ENCODE measurements at places on chromosomes 2 and 18. TPM values are rescaled to one million over a fixed set of nuclear protein-coding genes. Genes with fewer than 3 reads are reported as not detected.

- no peak for DNase-seq
- H3K4me3 ChIP-seq: peak overlapping the region; percentile 3
- peaks cover 27% of the 10 kb centered on the region for H3K36me3 ChIP-seq
- peak overlapping the region; percentile 80 for H3K27ac ChIP-seq
These were observed 5.0 kb downstream of the RBKS start for GRCh38 chr2:27885234-27885633.

Gene TUBA3E
- not detected for total RNA-seq

GRCh38 chr2:187545238-187545751 is 8.9 kb downstream of the TFPI start:
- H3K27ac ChIP-seq: no peak overlapping the region
- H3K4me1 ChIP-seq: peaks cover 86% of the 10 kb centered on the region
- no peaks in the 10 kb centered on the region for H3K27me3 ChIP-seq
- H3K36me3 ChIP-seq: no peaks in the 10 kb centered on the region
- H3K4me3 ChIP-seq: no peak overlapping the region

DNA sequence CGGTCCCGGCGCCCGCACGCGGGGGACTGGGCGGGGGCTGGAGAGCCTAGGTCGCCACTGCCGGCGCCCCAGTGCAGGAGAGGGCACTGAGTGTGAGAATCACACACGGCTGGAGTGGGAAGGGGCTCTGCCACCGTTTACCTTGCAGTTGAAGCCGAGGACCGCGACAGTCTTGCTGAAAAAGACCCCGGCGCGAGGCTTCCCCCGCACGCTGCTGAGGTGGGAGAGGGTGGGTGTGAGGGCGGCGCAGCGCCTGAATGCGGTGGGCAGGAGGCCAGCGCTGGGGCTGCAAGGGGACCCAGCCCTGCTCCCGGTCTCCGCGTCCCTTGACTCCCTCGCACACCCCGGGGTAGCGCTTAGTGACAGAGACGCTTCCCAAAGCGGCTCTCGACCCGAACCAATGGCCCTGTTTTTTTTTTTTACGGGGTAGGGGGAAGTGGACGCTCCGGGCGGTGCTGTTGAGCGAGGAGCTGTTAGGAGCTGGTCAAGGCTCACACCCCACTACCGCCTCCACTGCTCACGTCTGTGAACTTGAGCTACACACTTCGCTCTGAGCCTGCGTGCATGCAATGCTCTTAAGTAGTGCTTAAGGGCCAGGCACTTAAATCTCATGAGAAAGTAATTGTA is 794 bp downstream of the NOTO start:
- no peaks in the 10 kb centered on the region for H3K4me1 ChIP-seq
- H3K4me3 ChIP-seq: no peak overlapping the region
- H3K27me3 ChIP-seq: peaks cover 38% of the 10 kb centered on the region
- H3K36me3 ChIP-seq: no peaks in the 10 kb centered on the region
- H3K27ac ChIP-seq: no peak overlapping the region

DNA sequence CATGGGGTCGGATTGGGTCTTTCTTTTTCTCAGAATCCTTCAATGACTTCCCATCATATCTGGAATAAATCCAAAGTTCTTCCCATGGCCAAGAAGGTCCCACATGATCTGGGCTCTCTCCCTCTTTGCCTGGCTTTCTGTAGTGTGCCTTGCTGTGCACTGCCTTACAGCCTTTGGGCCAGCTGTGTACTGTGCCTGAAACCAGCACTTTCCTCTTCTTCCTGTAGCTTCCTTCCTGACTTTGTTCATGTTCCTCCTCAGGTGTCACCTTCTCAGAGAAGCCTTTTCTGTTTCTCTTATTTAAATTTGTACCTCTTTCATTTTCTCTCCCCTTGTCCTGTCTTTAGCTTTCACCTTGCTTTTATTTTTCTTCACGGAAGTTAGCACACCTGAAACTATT is 4.3 kb upstream of the CDCA7 start:
- no peak for DNase-seq
- H3K27ac ChIP-seq: no peak overlapping the region
- peaks cover 8% of the 10 kb centered on the region for H3K4me1 ChIP-seq
- peaks cover 30% of the 10 kb centered on the region for H3K27me3 ChIP-seq
- H3K4me3 ChIP-seq: no peak overlapping the region

GRCh38 chr18:46158499-46158898 is 54.3 kb downstream of the HAUS1 start:
- no peak overlapping the region for H3K4me3 ChIP-seq
- H3K27me3 ChIP-seq: no peaks in the 10 kb centered on the region

Gene SLC9A4
- total RNA-seq: not detected

Gene SERPINB4
- not detected for total RNA-seq

DNA sequence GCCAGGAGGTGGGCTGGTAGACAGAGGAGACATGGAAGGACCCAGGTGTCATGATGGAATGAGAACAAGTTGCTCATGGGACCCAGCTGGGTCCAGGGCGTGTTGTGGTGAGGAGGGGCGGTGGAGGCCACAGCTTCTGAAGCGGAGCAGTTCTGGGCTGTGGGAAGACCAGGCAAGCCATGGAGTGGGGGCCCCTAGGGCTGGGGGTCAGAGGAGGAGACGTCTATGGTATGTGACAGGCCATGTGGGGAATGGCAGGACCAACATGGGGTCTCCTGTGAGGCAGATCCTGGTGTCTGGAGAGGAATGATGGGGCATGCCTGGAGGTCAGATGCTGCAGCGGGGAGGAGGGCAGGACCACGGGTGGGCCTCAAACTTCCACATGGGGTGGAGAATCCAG is 16.9 kb downstream of the MYO7B start:
- no peaks in the 10 kb centered on the region for H3K4me1 ChIP-seq
- peaks cover 42% of the 10 kb centered on the region for H3K27me3 ChIP-seq
- no peak overlapping the region for H3K27ac ChIP-seq
- DNase-seq: no peak
- H3K36me3 ChIP-seq: peaks cover 8% of the 10 kb centered on the region

Gene FN1
- total RNA-seq: 5,127 TPM

Gene MC2R
- not detected for total RNA-seq

- peaks cover 23% of the 10 kb centered on the region for H3K36me3 ChIP-seq
- H3K4me3 ChIP-seq: no peak overlapping the region
- peaks cover 8% of the 10 kb centered on the region for H3K4me1 ChIP-seq
- no peak overlapping the region for H3K27ac ChIP-seq
- no peak for DNase-seq
These were observed 14.2 kb downstream of the ESPNL start for GRCh38 chr2:238114331-238114841.

- peaks cover 2% of the 10 kb centered on the region for H3K27me3 ChIP-seq
- no peak overlapping the region for H3K4me3 ChIP-seq
- peaks cover 11% of the 10 kb centered on the region for H3K36me3 ChIP-seq
- no peaks in the 10 kb centered on the region for H3K4me1 ChIP-seq
These were observed 273.3 kb downstream of the NDUFA10 start for GRCh38 chr2:239751679-239752355.

Gene DUSP2
- 11.2 TPM for total RNA-seq

GRCh38 chr2:201977651-201978050 is 56.0 kb upstream of the FZD7 start:
- H3K27me3 ChIP-seq: peaks cover 6% of the 10 kb centered on the region
- peaks cover 6% of the 10 kb centered on the region for H3K4me1 ChIP-seq
- no peak for DNase-seq
- no peak overlapping the region for H3K4me3 ChIP-seq

DNA sequence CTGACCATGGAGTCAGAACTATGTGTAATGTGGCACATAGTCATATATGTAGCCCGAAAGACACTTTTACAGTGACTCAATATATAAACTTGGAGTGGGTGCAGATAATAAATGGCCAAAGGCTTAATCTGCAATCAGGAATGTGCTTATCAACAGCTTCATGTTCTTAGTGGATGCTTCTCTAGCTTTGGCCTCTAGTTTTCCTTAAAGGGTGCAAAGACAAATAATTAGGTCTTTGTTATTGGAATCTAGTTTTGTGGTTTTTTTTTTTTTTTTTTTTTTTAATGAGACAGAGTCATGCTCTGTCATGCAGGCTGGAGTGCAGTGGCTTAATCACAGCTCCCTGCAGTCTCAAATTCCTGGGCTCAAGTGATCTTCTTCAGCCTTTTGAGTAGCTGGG is 625.6 kb downstream of the EPHA4 start:
- H3K27ac ChIP-seq: no peak overlapping the region
- peaks cover 8% of the 10 kb centered on the region for H3K4me1 ChIP-seq
- no peak for DNase-seq
- no peaks in the 10 kb centered on the region for H3K27me3 ChIP-seq

Gene APCDD1
- total RNA-seq: not detected

DNA sequence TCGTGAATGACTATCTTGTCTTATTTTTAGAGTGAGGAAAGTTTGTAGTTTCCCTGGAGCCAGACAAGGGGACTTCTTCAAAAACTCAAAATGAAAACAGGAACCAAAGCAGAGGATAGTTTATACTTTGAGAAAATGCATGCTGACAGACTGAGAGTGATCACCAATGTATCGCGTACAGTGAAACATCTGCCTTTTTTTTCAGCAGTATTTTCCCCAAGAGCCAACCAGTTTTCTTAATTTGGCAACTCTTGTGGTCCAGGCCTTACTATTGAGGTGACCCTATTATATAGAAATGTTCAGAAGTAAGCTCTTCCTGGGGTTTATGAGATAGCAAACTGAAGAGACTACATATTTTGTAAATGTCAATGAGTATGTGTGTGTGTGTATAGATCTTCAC is 153.7 kb upstream of the VRK2 start:
- peaks cover 4% of the 10 kb centered on the region for H3K27me3 ChIP-seq
- no peaks in the 10 kb centered on the region for H3K36me3 ChIP-seq
- H3K4me3 ChIP-seq: no peak overlapping the region
- no peak overlapping the region for H3K27ac ChIP-seq

GRCh38 chr2:121529439-121530211 is 1.1 kb upstream of the RNU4ATAC start:
- peaks cover 14% of the 10 kb centered on the region for H3K27me3 ChIP-seq
- peak overlapping the region; percentile 91 for H3K27ac ChIP-seq
- H3K4me3 ChIP-seq: peak overlapping the region; percentile 90
- DNase-seq: no peak

DNA sequence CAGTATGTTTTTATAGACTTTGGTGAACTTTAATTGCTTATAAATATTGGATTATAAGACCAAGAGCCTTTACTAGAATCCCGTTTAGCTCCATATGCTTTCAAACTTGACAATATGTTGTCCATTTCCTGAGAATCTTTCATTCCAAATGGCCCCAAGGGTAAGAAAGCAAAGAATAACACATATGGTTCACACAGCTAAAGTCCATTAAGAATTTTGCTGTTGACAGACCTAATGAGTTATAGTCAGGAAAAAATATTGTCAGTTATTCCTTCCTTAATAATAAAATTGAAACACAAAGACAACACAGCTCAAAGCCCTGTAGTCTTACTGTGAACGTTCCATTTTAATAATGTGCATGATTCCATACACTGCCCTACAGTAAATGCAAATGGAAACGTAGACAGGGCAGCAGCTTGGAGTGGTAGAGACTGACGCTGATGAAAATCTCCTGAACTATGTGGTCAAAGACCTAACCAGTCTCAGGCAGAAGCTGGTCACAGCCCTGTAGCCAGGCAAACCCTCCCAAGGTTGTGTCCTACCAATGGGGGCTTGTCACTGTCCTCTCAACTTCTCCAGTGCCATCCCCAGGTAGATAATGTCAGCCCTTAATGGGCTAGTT is 49.0 kb upstream of the ATIC start:
- H3K4me1 ChIP-seq: no peaks in the 10 kb centered on the region
- H3K4me3 ChIP-seq: no peak overlapping the region

GRCh38 chr2:127695491-127696472 is 5.5 kb upstream of the SFT2D3 start:
- peak; percentile 50 for DNase-seq
- no peak overlapping the region for H3K4me3 ChIP-seq
- no peak overlapping the region for H3K27ac ChIP-seq
- H3K27me3 ChIP-seq: peaks cover 3% of the 10 kb centered on the region
- peaks cover 12% of the 10 kb centered on the region for H3K4me1 ChIP-seq

DNA sequence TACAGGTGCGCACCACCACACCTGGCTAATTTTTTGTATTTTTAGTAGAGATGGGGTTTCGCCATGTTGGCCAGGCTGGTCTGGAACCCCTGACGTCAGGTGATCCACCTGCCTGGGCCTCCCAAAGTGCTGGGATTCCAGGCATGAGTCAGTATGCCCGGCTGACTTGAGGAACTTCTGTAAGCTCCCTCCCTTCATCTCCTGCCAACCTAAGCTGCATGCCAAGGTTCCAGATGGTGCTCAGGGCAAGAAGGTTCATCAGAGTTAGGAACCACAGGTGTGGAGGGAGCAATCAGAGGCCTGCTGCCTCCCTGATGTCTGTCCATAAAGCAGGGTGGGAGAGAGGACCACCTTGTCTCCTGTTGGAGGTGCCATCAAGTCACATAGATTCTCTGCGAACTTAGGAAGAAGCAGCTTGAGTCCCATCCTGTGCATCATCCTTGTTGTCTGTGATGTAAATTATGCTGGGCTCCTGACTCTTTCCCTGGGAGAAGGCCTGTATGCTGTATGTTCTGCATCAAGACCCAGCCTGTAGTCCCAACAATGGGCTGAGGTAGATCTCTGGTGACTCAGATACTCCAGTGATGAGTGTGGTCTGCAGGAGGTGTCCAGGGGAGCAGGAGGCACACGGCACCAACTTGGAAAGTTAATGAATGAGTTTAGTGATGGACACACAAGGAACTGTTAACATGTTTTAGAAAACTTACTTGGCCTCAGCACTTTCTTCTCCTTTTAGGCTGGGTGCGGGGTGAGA is 53.1 kb downstream of the TMEM17 start:
- no peak for DNase-seq
- H3K4me3 ChIP-seq: no peak overlapping the region
- peaks cover 3% of the 10 kb centered on the region for H3K27me3 ChIP-seq
- no peaks in the 10 kb centered on the region for H3K36me3 ChIP-seq

- H3K4me3 ChIP-seq: no peak overlapping the region
- DNase-seq: no peak
- H3K4me1 ChIP-seq: peaks cover 6% of the 10 kb centered on the region
- no peaks in the 10 kb centered on the region for H3K27me3 ChIP-seq
These were observed 152.4 kb upstream of the CAVIN2 start for GRCh38 chr2:191999101-191999841.

Gene SNRPD1
- total RNA-seq: 86.5 TPM

GRCh38 chr2:112646102-112646719 is 472 bp downstream of the SLC20A1 start:
- no peaks in the 10 kb centered on the region for H3K27me3 ChIP-seq
- H3K36me3 ChIP-seq: peaks cover 40% of the 10 kb centered on the region
- no peak for DNase-seq
- peaks cover 79% of the 10 kb centered on the region for H3K4me1 ChIP-seq
- H3K27ac ChIP-seq: peak overlapping the region; percentile 78
- H3K4me3 ChIP-seq: peak overlapping the region; percentile 97

Gene ALLC
- not detected for total RNA-seq

- peaks cover 12% of the 10 kb centered on the region for H3K4me1 ChIP-seq
- H3K36me3 ChIP-seq: peaks cover 5% of the 10 kb centered on the region
- H3K27ac ChIP-seq: no peak overlapping the region
These were observed 3.3 kb upstream of the SLC66A2 start for GRCh38 chr18:79954791-79955190.
